DMS53 (cell line): ENCODE measurements at places on chromosomes 11 and 22.

DNA sequence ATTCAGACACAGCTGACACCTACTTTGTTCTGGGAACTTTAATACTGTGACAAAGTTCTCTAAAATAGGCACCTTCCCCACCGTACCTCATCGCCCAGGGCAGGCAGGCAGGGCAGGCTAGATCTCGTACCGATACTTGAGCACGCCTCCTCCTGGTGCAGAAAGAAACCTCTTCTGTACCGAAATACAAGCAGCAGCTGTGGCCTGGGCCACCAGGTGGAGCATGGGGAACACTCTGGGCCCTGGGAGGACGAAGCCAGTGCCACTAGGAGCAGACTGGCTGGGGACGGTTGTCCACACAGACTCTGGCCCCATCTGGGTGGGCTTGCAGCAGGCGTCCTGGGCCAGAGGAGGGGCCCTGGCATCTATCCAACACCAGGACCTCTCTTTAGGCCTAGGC lies 12.8 kb downstream of the PMM1 start:
- peak; percentile 72 for DNase-seq

GRCh38 chr22:36550701-36551495 lies 21.9 kb upstream of the EIF3D start:
- DNase-seq: no peak

DNA sequence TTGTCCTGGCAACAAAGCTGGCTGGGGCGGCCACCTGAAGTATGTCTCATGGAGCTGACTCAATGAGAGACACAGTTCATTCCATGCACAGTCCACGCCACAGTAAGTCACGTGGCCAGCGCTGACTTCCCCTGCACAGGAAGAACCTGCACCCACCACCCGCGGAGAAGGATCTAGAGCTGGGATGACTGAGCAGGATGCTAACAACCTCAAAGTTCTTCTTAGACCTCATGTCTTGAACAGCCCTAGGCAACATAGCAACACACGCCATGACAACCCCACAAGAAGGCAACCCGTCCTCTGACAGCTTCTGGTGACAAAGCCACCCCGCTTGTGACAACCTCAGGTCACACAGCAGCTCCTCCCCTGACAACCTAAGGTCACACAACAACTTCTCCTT lies 76.9 kb upstream of the B3GAT1 start:
- DNase-seq: no peak

DNA sequence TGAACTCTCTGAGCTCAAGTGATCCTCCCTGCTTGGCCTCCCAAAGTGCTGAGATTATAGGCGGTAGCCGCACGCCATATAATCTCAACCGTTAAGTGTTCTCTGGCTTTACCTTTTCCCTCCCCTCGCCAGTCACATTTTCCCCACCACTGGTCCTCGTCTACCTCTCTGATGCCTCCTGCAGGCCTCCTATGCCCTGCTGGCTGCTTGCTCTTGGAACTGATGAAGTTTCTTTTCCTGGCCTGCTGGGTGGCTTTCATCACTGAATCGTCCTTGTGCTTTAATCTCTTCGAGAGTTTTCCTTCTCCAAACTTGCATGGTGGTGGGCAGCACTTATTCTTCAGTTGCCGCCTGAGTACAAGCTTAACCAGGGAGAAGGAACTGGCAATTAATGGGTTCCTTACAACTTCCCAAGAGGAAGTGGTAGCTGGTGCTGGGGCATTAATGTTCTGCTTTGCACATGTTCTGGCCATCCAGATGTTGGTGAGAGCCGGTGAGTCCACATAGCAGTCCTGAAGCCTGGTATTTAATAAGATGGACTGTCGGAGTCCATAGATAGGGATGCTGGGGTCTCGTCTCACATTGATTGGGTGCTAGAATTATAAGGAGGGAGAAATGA lies 1.3 kb downstream of the C22orf31 start:
- no peak for DNase-seq

DNA sequence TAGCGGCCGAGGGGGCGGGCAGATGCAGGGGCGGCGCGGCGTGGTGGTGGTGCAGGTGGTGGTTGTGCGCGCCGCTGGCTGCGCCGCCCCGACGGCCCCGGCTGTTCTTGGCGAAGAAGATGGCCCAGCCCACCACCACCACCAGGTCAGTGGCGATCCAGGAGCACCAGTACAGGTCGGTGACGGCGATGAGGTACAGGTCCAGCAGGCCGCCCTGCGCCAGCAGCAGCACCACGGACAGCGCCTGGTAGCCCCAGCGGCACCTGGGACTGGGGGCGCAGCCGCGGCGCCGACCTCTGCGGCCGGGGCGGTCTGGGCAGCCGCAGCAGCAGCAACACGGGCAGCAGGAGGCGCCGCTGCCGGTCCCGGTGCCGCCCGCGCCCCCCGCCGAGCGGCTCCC lies 879 bp downstream of the TMEM121B start:
- DNase-seq: peak; percentile 54

- no peak for DNase-seq
Observed at GRCh38 chr11:37968148-37968547, 1370.1 kb upstream of the RAG2 start.

DNA sequence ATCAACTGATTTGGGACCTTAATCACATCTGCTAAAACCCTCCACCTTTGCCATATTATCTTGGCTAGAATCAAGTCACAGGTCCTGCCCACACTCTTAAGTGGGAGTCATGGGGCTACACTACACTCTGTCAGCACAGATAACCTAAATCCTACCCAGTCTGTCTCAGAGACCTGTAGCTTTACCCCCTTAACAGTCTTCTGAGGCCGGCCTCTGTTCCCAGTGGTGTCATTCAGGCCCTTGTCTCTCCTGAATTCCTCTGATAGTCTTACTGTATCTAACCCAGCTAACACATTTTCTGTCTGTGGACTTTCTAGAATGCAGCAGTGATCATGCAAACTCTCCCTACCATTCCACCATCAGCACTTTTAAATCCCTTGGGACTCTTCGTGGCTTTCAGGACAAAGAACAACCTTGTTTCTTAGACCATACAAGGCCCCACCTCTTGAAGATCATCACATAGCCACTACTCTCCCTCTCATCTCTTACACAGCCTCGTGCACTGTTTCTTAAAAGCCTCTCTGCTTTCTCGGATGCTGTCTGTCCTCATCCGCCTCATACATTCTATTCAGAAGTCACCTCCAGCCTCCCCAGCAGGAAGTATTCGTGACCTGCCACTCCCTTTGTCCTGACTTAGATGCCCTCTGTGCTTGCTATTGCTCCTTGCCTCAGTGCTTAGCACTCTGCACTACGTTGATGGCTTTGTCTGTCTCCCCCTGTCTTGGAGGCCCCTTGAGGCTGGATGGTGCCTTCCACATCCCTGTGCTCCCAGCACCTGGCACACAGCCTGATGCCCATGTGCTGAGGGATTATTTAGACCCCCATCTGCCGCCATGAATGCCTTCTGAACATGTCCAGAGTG lies 57.9 kb downstream of the PANX1 start:
- no peak for DNase-seq

DNA sequence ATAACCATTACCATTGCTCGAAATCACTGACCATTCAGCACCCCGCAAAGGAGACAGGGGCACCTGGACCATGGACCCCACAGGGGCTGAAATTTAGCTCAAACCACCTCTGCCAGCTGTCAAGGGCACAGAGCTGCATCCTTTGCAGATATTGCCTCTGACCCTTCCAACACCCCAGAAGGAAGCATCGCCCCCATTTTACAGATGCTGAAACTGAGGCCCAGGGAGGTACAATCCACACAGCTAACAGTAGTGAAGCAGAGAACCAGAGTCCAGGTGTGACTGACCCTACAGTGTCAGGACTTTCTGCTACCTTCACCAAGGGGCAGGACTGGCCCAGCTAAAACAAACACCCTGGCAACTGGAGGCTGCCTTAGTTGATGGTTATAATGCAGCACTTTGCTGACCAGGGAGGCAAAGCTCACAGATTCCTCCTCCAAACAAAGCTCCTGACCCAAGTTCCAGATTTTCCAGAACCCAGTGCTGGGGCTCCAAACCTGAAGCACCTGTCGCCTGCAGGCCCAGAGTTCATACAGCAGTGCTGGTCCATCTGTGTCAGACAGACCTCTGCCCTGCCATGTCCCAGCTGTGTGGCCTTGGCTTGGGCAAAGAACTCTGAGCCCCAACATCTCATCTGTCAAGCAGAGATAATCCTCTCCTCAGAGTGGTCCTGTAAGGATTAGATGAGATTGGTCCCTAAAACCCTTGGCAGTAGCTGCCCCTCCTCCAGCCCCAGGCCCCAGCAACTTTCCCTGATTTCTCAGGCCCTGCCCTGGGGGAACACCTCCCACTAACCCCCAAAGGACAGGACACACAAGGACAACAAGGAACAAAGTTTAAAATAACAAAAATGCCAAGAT lies 15.2 kb upstream of the ARAP1 start:
- no peak for DNase-seq

- DNase-seq: no peak
Observed at GRCh38 chr11:92954003-92954402, 15.4 kb upstream of the MTNR1B start.
